Fibroblast of the conjunctiva (primary cell): ENCODE measurements at places on chromosomes 2 and 18.

DNA sequence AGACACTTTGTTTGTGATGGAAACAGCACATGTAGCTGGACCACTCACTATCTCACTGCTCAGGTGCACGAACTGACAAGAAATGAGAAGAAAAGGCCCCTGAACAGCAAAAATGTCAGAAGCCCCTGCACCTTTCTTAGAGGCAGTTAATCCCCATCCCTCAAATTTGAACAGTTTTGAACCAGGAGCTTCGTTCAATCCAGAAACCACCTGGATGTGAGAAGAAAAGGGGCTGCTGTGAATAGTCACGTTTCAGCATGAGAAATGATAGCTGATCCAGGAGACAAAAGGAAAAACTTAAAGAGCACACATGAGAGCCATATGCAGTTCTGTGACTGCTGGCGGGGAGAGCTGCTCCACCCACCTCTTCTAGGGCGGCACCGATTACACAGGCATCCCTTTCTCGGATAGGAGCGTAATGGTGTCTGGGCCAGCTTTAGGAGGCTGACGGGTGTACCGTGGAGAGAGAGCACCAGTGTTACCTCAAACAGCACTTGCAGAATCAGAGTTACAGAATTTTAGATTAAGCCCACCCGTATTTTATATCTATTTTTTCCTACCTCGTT, 117.0 kb upstream of the EML6 start:
- DNase-seq: no peak

GRCh38 chr2:53750041-53750768, 17.4 kb upstream of the CHAC2 start:
- no peak for DNase-seq

DNA sequence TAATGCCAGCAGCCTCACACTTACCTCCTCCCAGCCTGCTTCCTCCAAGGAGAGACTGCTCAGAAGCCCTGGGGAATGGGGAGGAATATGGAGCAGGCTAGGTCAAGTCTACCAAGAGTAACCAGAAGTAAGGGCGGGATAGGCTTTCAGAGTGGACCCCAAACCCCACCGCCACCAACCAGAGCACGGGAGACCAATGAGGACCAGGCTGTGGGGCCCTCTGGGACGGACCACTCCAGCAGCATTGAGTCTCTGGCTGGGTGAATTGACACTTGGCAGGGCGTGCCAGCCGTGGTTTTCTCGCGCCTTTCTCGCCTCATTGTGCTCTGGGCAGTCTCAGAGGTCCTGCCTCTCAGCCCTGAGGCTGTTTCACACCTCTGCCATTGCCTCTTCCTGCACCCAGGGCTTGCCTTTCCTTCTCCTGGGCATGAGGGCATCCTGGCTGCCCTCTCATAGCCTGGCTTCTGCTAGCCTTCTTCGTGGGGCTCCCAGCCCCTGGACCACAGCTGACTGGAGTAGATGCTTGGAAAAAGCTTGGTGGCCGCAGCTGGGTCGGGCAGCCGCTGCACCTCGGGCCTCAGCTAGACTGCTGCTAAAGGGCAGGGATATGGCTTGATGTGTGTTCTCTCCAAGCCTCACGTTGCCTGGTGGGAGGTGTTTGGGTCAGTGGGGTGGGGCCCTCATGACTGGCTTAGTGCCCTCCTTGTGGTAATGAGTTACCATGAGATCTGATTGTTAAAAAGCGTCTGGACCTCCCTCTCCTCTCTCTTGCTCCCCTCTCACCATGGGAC, 40.5 kb upstream of the HS6ST1 start:
- no peak for DNase-seq

DNA sequence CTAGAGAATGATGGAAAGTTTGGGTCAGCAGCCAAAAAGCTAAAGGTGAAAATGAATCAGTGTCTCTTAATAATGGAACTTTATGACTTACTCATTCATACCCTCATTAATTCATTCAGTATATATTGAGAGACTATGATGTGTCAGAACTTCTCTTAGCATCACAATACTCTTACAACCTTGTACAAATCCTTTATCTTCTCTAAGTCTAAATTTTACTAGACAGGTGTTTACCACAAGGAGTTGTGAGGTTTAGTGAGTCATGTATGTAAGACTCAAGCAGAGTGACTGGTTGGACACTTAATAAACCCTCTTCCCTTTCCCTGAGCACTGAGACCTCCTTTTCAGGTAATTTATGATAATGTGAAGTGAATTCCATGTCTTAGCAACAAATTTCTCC, 129.6 kb downstream of the PPP1R1C start:
- DNase-seq: no peak

GRCh38 chr2:143728498-143728897, 599.3 kb downstream of the ARHGAP15 start:
- DNase-seq: no peak

DNA sequence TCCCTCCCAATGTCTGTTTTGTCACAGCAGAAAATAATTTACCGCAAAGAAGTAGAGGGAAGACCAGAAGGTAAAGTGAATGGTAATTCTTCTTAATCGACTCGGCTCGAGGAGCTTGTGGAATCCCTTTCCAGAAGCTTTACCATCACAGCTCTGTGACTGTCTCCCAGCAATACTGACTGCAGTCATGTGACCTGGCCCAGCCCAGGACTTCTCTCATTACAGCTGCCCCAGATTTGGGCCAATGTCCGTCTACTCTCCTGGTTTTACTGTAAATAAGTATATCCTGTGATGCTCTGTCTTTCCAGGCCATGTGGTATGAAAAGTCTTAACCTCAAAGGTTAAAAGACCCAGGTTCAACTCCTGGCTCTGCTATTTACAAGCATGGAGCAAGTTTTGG, 18.9 kb upstream of the ELOA2 start:
- no peak for DNase-seq

- DNase-seq: no peak
Measured at GRCh38 chr18:37230768-37231167, 334.8 kb downstream of the CELF4 start.

- no peak for DNase-seq
Measured at GRCh38 chr18:79438089-79438897, 42.6 kb downstream of the NFATC1 start.

DNA sequence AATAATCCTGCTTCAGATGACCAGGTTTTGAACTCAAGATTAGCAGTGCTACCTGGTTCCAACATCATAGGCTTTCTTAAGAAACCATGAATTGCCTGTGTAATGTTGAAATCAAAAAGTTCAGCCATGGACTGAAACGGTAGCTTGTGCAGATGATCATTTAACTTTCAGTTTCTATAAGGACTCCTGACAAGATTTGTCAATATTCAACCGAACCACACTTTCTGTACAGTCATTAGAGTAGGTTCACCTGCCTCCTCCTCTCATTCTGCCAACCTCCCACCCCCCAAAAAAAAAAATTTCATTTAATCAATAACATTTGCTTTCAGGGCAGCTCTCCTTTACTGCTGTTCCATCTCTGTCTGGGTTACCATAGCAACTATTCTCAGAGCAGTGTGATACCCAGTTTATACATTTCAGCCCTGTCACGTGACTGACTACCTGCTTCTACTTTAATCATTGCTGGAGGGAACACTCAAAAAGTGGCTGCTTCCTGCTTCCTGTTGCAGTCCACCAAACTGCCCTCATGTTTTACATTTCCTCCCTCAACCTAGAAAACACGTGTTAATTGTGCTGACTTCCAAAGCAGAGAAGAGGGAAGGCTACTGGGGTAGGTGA, 275.5 kb downstream of the SS18 start:
- no peak for DNase-seq

- DNase-seq: no peak
Measured at GRCh38 chr2:199749571-199749970, 101.4 kb downstream of the FTCDNL1 start.

DNA sequence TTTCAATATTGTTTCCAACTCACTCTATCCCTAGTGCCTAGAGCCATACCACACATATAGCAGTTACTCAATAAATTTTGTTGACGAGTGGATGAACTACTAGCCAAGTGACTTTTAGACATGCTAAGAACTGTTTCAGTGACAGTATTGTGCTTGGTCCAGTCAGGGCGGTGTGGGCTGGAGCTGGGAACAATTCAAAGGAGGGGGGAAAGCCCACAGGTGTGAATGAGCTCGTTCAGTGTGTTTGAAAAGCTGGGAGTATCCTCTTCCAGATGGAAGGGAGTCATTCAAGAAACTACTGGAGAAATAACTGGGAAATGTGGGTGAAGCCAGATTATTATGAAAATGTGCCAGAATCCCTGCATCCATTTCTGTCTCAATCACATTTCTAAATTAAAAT, 1.7 kb upstream of the SERPINE2 start:
- no peak for DNase-seq

DNA sequence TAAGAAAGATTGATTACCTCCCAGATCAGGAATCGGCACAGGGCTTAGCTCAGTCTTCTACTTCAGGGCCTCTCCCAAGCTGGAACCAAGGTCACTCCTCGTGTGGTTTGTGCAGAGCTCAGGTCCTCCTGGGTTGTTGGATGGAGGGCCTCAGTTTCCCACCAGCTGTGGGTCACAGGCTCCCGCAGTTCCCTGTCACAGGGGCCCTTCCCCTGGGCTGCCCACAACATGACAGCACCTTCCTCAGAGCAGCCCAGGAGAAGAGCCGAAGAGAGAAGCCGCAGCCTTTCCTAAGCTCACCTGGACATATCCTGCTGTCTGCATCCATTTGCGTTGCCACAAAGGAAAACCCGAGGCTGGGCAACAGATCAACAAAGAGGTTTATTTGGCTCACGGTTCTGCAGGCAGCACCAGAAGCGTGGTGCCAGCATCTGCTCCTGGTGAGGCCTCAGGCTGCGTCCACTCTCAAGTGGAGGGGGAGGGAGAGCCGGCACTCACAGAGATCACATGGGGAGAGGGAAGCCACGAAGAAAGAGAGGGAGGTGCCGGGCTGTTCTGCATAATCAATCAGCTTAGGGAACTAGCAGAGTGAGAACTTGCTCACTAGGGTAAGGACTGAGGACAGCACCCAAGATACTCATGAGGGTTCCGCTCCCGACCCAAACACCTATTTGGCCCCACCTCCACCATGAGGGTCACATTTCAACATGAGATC, 13.0 kb upstream of the ALLC start:
- no peak for DNase-seq

- DNase-seq: no peak
Measured at GRCh38 chr2:185583058-185583816, 155.4 kb upstream of the FSIP2 start.

DNA sequence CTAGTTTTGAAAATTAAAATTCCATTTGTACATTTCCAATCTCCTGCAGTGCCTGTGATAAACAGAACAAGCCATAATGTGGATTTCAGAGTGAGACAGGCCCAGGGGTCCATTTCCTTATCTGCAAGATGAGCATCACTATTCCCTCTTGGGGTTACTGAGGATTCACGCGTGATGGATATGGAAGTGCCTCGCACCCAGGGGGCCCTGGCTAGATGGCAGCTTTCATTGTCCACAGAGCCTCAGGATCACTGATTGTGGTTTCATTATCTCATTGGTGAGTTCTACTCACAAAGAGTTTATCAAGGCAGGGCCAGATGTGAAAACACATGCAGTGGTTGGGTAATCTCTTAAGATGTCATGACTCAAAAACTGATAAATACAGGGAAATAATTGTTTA, 11.6 kb downstream of the CNGA3 start:
- DNase-seq: no peak

DNA sequence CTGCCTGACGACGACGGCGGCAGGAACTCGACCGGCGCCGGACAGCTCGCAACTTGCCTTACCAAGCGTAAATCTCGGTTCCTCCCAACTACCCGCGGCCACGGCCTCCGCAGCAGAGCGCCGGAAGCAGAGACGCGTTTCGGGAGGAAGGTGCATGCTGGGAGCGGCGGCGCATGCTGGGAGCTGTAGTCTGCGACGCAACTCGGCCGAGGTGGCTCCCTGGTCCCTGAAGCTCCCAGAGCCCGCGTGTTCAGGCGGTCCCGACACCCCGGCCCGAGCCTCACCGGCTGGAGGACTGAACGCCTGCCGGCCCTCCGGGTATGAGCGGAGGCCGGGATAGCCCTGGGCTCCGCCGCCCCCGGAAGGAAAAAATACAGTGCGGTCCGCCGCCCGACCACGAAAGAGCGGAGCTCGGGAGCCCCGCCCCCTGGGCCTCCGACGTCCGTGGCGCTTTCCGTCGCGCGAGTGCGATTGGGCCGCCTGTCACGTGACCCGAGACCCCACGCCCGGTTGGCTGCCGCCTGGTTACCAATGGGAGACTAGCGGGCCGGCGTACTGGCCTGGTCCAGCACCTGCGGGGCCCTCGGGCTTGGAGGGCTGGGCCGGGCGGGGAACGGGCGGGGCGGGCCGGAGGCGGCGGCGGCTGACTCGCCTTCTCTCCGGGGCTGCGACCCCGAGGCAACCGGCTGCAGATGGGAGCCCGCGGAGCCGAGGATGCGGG, at the start of gene CAPN10:
CAPN10 (plus strand) TSS at position 537 of the 721 bp plus-strand sequence; CDS start at position 715, 178 bp downstream.
- peak; percentile 86 for DNase-seq

GRCh38 chr18:46397174-46397573, 259.8 kb downstream of the LOXHD1 start:
- DNase-seq: no peak

DNA sequence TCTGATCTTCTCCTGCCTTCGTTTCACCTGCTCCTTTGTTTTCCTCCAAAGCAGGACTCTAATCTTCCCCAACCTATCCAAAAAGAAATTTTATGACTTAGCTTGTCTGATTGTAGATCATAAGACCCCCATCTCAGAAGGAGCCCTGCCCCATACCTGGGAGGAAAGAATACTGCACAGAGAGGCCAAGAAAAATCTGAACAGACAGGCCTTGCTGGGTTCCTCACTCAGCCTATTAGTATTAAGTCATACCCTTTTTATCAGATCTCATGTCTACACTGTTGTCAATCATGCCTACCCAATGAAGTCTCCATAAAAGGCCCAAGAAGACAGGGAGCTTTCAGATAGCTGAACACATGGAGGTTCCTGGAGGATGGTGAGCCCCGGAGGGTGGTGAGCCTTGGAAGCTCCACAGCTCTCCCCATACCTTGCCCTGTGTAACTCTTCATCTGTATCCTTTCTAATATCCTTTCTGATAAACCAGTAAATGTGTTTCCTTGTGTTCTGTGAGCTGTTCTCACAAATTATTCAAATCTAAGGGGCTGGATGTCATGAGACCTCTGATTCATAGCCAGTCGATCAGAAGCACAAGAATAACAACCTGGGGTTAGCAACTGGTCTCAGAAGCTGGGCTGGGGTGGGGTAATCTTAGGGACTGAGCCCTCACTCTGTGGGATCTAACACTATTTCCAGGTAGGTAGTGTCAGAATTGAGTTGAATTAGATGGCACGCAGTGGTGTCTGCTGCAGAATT, 108.8 kb downstream of the SPOPL start:
- no peak for DNase-seq

GRCh38 chr2:26720322-26721114, 28.0 kb downstream of the KCNK3 start:
- DNase-seq: peak; percentile 83
